ENCODE measurements at places on chromosomes 3 and 15.

DNA sequence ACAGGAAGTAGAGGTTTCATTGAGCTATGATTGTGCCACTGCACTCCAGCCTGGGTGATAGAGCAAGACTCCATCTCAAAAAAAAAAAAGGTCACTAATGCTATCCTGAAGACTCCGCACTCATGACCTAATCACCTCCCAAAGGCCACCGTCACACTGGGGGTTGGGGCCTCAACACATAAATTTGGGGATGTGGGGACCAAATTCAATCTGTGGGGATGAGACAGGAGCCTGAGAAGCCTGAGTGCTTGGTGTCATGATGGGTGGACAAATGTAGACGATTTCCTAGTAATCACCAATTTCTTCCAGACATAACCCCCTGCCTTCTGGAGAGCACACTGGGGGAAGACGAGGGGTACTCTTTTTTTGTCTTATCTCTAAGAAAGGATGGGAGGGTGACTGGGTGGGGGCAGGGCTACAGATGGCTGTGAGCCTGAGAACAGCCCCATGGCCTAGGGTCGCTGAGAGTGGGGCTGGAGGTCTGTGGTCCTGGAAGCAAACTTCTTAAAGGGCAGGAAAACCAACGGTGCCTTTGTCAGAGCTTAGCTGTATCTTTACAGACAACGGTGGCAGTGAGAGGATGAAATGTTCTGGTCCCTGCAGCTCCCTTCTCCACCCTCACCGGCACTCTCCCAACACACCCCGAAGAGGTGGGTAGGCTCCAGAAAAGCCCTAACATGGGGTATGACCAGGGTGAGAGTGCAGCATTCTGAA lies 16.6 kb upstream of the KLF13 start:
- peak; percentile 15 for DNase-seq
- no peak overlapping the region for H3K27ac ChIP-seq
- no peak overlapping the region for H3K4me3 ChIP-seq
- no peaks in the 10 kb centered on the region for H3K36me3 ChIP-seq

- no peak overlapping the region for H3K4me3 ChIP-seq
- H3K27ac ChIP-seq = peak overlapping the region; percentile 25
- no peaks in the 10 kb centered on the region for H3K36me3 ChIP-seq
- peaks cover 47% of the 10 kb centered on the region for H3K4me1 ChIP-seq
- DNase-seq = no peak
These were observed 332.4 kb upstream of the TLE3 start for GRCh38 chr15:70430069-70430468.

DNA sequence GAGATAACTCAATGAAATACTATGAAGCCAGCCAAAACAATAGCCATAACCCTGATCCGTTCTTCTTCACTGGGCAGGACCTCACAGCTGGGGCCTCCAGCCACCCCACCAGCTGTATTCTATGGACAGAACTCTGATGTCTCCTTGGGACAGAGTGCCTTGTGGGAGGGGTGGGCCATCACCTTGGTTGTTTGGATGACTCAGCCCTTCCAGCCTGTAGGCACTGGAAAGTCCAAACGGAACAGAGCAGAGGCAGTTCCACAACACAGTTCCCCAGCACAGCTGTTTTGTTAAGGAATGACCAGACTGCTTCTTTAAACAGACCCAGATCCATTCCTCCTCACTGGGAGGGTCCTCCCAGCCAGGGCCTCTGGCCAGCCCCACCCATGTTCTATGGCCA lies 31.9 kb upstream of the ZBED2 start:
- H3K36me3 ChIP-seq = no peaks in the 10 kb centered on the region
- no peaks in the 10 kb centered on the region for H3K27me3 ChIP-seq
- DNase-seq = no peak
- no peaks in the 10 kb centered on the region for H3K4me1 ChIP-seq
- H3K4me3 ChIP-seq = no peak overlapping the region

GRCh38 chr3:9864200-9864927 lies 15.7 kb downstream of the CIDEC start:
- no peak overlapping the region for H3K4me3 ChIP-seq
- H3K27ac ChIP-seq = no peak overlapping the region
- no peaks in the 10 kb centered on the region for H3K36me3 ChIP-seq
- no peak for DNase-seq
- H3K4me1 ChIP-seq = no peaks in the 10 kb centered on the region

DNA sequence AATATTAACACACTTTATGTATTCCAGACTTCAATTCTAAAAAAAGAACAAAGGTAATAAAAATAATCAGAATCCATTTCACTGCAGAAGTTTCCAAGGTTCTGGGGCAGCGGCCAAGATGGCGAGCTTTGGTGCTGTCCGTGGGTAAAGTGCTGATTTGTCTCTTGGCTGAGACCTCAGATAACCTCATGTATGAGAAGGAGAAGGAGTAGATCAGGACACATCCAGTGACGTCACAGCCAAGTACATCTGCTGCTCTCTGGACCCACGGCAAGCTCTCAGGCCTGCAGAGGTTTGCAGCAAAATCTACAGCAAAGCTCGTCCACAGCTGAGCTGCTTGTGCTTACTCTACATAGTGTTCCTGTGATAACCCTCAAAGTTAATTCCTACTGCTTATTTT lies 165.7 kb downstream of the MAGI1 start:
- H3K27ac ChIP-seq = no peak overlapping the region
- DNase-seq = no peak
- H3K27me3 ChIP-seq = no peaks in the 10 kb centered on the region
- no peaks in the 10 kb centered on the region for H3K36me3 ChIP-seq
- no peak overlapping the region for H3K4me3 ChIP-seq
- peaks cover 12% of the 10 kb centered on the region for H3K4me1 ChIP-seq

DNA sequence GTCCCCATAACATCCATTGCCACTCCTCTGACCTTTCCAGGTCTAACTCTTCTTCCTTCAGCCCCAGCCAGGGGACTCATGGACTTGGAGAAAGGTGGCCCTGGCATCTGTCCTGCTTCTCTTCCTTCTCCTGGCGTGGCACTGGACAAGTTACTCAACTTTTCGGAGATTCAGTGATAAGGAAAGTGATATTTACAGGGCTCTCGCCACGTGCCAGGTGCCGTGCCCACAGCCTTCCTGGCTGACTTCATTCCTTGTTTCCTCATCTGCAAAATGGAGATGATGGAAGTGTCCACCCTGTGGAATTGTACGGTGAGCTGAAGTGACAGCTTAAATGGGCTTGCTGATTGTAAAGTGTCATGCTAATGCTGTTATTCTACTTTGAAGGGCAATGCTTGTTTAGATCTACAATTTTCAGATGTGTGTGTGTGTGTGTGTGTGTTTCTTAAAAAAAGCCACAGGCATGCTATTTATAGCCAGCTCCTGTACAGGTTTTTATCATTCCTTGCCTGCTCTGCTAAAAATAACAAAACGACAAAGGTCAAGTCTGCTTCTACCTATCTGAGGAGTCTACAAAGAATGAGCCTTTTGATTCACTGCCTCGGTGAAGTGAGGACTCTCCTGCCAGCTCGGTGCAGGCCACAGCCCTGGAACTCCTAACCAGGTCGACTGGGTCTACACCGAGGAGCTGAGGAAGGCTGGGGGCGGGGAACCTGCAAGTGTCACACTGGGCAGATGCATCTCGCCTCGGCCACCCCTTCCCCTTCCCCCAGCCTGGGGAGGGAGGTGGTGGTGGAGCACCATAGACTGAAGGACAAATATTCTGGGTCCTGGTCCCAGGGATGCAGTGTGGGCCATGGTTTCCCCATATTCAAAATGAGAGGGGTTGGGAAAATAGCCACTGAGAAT lies 11.4 kb upstream of the ATP2B2 start:
- no peak overlapping the region for H3K27ac ChIP-seq
- no peak overlapping the region for H3K4me3 ChIP-seq
- no peaks in the 10 kb centered on the region for H3K36me3 ChIP-seq
- peak; percentile 21 for DNase-seq
- H3K27me3 ChIP-seq = no peaks in the 10 kb centered on the region
- H3K4me1 ChIP-seq = no peaks in the 10 kb centered on the region

DNA sequence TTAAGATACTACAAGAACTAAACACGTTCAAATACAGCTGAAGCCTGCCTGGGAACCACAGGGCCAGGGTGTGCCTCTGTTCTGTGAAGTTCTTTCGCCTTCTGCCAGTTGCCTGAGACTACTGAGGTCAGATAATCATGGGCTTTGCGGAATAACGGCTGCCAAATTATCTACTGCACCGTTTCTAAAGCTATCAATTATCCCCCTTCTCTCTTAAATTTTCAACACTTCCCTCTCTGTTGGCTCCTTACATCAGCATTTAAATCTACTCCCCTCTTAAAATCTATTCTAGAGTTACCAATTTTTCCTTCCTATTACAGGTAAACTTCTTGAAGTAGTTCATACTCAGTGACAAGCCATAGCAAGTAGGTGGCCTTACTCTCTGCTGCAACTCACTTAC lies 6.2 kb upstream of the NEO1 start:
- no peak overlapping the region for H3K4me3 ChIP-seq
- no peak for DNase-seq
- no peak overlapping the region for H3K27ac ChIP-seq
- no peaks in the 10 kb centered on the region for H3K36me3 ChIP-seq
- H3K27me3 ChIP-seq = no peaks in the 10 kb centered on the region
